ENCODE measurements at places on chromosomes 1 and 21.

GRCh38 chr1:36844917-36845316 lies 189.4 kb downstream of the GRIK3 start:
- no peak for DNase-seq

DNA sequence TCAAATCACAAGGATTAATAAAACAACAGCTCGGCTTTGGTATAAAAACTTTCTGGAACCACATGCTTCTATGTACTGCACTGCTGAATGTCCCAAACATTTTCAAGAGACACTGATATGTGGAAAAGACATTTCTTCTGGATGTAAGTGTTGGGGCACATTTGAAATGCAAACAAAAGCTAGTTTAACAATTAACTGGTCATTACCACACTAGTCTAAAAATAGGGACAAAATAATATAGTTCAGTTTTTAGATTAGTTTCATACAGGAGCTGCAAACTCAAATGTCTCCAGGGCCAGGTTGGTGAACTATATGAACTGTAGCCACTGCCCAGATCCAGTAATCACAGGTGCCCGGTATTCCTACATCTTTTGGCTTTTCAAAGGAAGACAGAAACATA lies 3.2 kb downstream of the IL23R start:
- no peak for DNase-seq

GRCh38 chr1:14522926-14523241 lies 75.6 kb upstream of the KAZN start:
- no peak for DNase-seq

GRCh38 chr1:53129891-53130597 lies 12.4 kb downstream of the SLC1A7 start:
- DNase-seq: no peak

- no peak for DNase-seq
Observed at GRCh38 chr21:38813143-38813542, 7.4 kb downstream of the ETS2 start.

DNA sequence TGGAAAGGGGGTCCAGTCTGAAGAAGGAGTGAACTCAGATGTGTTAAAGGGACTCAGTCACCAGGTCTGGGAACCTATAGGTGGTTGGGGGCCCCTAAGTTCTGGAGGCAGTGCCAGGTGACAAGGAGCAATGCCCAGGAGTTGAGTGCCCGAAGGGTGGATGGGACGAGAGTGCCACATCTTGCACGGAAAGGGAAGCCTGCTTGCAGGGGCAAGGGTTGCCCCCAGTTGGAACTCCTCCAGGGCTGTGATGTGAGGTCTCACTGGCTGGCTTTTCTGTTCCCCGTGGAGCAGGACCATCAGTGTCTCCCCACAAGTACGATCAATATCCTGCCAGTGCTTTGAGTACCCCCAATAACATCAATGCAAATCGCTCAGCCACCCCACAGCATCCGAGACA lies 107.3 kb downstream of the TOMM20 start:
- no peak for DNase-seq

GRCh38 chr1:236948381-236948780 lies 55.9 kb downstream of the MT1HL1 start:
- DNase-seq: no peak

DNA sequence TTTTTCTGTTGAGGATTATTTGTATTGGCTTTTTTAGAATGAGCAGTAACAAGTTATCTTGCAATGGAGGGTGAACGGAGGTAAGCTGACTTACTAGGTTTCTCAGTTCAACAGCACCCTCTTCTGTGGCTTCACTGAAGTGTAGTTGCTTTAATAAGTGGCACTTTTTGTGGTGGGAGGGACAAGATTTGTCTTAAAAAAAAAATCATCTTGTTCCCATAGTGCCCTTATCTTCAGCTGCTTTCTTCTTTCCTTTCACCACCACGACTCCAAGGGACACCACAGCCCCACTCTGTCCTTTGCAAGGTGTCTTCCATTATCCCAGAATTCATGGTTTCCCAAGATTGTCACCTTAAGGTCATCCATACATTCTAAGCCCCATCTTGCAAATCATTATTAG lies 92.9 kb downstream of the PIGK start:
- no peak for DNase-seq

DNA sequence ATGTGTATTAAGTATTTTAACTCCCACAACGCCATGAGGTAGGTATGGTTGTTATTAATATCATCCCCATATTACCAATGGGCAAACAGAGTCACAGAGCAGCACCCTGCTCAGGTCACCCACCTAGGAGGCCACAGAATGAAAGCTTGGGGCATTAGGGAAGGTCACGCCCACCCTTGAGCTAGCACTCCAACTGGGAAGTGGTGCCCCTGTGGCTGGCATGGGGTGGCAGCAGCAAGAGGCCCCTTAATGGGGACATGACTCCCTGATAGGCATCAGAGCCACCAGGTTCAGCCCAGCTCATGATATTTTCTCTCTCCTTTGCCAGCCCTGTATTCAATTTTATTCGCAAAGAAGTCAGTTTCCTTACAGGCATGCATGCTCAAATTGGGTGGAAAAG lies 90.6 kb downstream of the DMRTB1 start:
- DNase-seq: no peak

DNA sequence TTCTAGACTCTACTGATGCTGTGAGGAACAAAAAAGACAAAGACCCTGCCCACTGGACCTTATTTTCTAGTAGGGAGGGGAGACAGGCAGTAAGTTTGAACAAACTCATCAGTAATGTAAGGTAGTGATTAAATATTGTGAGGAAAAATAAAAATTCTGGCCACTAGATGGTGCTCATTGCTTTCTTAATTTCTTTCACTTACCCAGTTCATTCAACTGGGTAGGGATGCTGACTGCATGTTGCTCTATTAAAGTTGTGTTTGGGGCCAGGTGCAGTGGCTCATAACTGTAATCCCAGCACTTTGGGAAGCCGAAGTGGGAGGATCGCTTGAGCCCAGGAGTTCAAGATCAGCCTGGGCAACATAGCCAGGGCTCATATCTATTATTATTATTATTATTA lies 6.3 kb upstream of the KYAT3 start:
- DNase-seq: no peak

DNA sequence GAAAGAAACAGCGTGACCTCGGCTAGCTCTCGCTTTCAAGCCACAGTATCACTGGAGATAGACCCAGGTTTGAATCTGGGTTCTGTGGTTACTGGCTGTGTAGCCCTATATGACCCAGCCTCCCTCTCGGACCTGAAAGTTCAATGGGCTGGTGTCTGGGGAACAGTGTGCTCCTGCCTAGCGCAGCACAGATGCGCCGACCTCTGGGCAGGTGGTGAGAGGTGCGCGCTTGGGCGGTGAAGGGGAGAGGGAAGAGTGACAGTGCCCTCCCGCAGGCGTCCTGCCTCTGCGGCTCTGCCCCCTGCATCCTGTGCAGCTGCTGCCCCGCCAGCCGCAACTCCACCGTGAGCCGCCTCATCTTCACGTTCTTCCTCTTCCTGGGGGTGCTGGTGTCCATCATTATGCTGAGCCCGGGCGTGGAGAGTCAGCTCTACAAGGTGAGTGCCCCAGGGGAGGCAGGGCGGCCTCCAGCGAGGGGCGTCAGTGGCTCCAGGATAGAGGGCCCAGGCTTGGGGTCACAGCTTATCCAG lies 10.5 kb downstream of the SERINC2 start:
- no peak for DNase-seq

GRCh38 chr21:7953058-7953457 lies 2568.3 kb upstream of the TPTE start:
- no peak for DNase-seq
